ENCODE measurements at places on chromosomes 5 and 9. TPM values are rescaled to one million over a fixed set of nuclear protein-coding genes. Genes with fewer than 3 reads are reported as not detected.

The POLR3G gene
- 14.7 TPM for total RNA-seq

- H3K36me3 ChIP-seq, result peaks cover 39% of the 10 kb centered on the region
- H3K4me3 ChIP-seq, result no peak overlapping the region
- DNase-seq, result no peak
- no peaks in the 10 kb centered on the region for H3K27me3 ChIP-seq
- H3K27ac ChIP-seq, result no peak overlapping the region
These were observed 93.6 kb downstream of the NR3C1 start for GRCh38 chr5:143309661-143310431.

- H3K27ac ChIP-seq, result no peak overlapping the region
- no peaks in the 10 kb centered on the region for H3K27me3 ChIP-seq
- no peak for DNase-seq
- H3K4me3 ChIP-seq, result no peak overlapping the region
- no peaks in the 10 kb centered on the region for H3K36me3 ChIP-seq
These were observed 36.3 kb downstream of the MSX2 start for GRCh38 chr5:174760721-174761120.

- H3K27ac ChIP-seq, result no peak overlapping the region
- no peak for DNase-seq
- no peaks in the 10 kb centered on the region for H3K27me3 ChIP-seq
These were observed 84.0 kb upstream of the APC start for GRCh38 chr5:112653638-112654205.

GRCh38 chr5:11372191-11372590 lies 532.1 kb downstream of the CTNND2 start:
- H3K4me3 ChIP-seq, result no peak overlapping the region
- H3K27me3 ChIP-seq, result no peaks in the 10 kb centered on the region
- H3K27ac ChIP-seq, result no peak overlapping the region
- no peak for DNase-seq
- H3K36me3 ChIP-seq, result no peaks in the 10 kb centered on the region
